ENCODE measurements at places on chromosomes 4 and X. TPM values are rescaled to one million over a fixed set of nuclear protein-coding genes. Genes with fewer than 3 reads are reported as not detected.

The GRPEL1 gene
- total RNA-seq, result 8.0 TPM

The ODAPH gene
- not detected for total RNA-seq

DNA sequence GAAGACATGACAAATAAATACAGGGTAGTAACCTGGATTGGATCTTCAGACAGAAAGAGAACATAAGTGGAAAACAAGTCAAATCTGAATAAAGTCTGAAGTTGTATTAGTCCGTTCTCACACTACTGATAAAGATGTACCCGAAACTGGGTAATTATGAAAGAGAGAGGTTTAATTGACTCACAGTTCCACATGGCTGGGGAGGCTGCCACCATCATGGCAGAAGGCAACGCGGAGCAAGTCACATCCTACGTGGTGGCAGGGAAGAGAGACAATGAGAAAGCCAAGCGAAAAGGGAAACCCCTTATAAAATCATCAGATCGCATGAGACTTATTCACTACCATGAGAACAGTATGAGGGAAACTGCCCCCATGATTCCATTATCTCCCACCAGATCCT, 82.8 kb downstream of the USP46 start:
- no peaks in the 10 kb centered on the region for H3K27me3 ChIP-seq
- H3K27ac ChIP-seq, result no peak overlapping the region
- DNase-seq, result no peak
- H3K36me3 ChIP-seq, result no peaks in the 10 kb centered on the region
- no peak overlapping the region for H3K4me3 ChIP-seq
- H3K4me1 ChIP-seq, result no peaks in the 10 kb centered on the region

- DNase-seq, result peak; percentile 49
- H3K4me3 ChIP-seq, result peak overlapping the region; percentile 60
- H3K36me3 ChIP-seq, result no peaks in the 10 kb centered on the region
- peaks cover 3% of the 10 kb centered on the region for H3K4me1 ChIP-seq
- H3K27me3 ChIP-seq, result peaks cover 12% of the 10 kb centered on the region
- peak overlapping the region; percentile 51 for H3K27ac ChIP-seq
Observed at GRCh38 chr4:127781300-127782024, 660 bp upstream of the HSPA4L start.

- no peaks in the 10 kb centered on the region for H3K4me1 ChIP-seq
- DNase-seq, result no peak
- no peak overlapping the region for H3K27ac ChIP-seq
- H3K36me3 ChIP-seq, result no peaks in the 10 kb centered on the region
- no peaks in the 10 kb centered on the region for H3K27me3 ChIP-seq
- H3K4me3 ChIP-seq, result no peak overlapping the region
Observed at GRCh38 chr4:102478186-102478585, 23.0 kb upstream of the NFKB1 start.

DNA sequence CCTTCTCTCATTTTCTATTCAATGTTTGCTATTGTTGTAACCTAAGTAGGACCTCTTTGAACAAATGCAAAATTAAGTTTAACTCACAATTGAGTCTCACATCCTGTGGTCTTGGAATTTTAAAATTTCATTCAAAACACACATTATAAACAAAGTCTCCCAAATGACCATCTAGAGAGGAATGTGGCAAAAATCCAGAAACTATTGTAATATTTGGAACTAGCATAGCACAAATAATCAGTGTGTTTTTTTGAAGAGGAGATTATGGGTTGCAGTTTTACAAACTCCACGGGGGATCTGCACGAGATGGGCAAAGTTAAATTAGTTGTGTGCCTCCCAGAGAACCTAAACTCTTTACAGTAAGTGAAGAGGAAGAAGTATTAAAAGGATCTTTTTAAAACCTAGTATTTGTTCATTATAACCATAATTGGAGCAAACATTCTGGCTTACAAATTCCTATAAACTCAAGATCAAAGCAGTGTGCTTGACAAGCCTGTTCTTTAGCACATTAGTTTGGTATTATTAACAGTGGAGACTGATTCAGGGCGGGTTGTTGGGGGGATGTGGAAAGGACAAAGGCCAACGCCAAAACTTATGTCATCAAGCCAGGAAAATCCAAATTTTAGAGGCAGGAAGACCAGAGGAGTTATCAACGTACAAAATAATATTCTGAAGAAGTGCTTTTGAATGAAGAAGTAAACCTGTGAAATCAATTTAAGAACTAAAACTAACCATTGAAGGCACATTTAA, 22.4 kb upstream of the RBPJ start:
- H3K4me3 ChIP-seq, result no peak overlapping the region
- no peaks in the 10 kb centered on the region for H3K27me3 ChIP-seq
- H3K36me3 ChIP-seq, result no peaks in the 10 kb centered on the region
- DNase-seq, result no peak
- no peaks in the 10 kb centered on the region for H3K4me1 ChIP-seq
- no peak overlapping the region for H3K27ac ChIP-seq

GRCh38 chr4:23324021-23324690, 565.7 kb downstream of the PPARGC1A start:
- H3K4me1 ChIP-seq, result no peaks in the 10 kb centered on the region
- no peak overlapping the region for H3K4me3 ChIP-seq
- H3K27me3 ChIP-seq, result no peaks in the 10 kb centered on the region
- no peak overlapping the region for H3K27ac ChIP-seq

DNA sequence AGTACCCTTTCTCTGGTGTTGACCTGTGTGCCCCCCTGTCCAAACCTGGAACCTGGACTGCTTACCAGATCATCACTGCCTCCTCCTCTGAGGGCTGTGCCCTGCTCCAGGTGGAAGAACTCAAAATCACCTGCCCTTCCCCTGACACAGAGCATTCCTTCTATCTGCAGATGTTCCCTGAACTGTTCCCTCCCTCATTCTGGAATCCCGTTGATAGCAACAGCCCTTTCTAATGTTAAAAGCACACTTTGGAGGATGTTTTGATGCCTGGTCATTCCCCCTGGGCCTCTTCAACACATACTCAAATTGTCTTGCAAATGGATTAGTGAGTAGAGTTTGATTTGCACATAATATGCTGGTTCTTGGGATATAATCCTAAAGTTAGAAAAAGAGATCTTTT, 225.8 kb downstream of the FGF13 start:
- no peaks in the 10 kb centered on the region for H3K4me1 ChIP-seq
- H3K4me3 ChIP-seq, result no peak overlapping the region
- no peaks in the 10 kb centered on the region for H3K36me3 ChIP-seq
- no peaks in the 10 kb centered on the region for H3K27me3 ChIP-seq
- no peak for DNase-seq
- H3K27ac ChIP-seq, result no peak overlapping the region

DNA sequence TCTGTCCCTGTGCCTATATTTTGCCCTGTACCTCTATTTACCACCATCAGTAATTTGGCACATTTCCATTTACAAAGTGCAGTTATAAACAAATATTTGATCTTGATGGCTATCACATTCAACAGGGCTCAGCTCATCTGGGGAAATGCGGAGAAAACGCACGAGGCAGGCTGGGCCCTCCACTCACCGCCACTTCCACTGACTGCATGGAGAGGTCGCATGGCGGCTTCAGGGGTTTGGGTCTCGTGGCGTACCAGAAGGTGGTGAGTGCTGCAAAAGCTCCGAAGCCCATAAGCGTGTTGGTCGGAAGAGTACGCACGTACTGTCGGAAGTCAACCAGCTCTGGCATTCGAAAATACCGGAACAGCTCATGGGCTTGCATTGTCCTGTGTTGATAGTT, 22.6 kb downstream of the ACSL1 start:
- H3K27me3 ChIP-seq, result no peaks in the 10 kb centered on the region
- H3K4me3 ChIP-seq, result no peak overlapping the region
- H3K36me3 ChIP-seq, result no peaks in the 10 kb centered on the region
- H3K4me1 ChIP-seq, result no peaks in the 10 kb centered on the region
- H3K27ac ChIP-seq, result no peak overlapping the region
